Amniotic stem cell (primary cell): ENCODE measurements at places on chromosomes 7 and 10.

- DNase-seq: no peak
These were observed 44.5 kb downstream of the STARD3NL start for GRCh38 chr7:38222481-38223096.

- DNase-seq: no peak
These were observed 10.2 kb downstream of the KLF14 start for GRCh38 chr7:130723784-130724183.

DNA sequence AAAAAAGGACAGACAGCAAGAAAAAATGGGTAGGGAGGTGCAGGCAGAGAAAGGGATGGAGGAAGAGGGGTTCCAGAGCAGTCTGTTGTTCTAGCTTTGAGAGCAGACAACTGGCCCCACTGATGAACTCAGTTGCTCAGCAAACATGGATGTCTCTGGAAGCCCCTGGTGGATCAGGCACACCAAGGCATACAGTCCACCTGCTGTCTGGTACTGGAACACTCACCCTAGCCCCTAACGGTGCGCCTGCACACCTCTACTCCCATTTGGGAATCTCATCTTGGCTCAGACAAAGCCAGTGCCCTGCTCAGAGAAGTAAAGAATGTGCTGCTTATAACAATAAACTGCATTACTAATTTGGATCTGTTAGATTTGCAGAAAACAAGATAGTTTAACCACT lies 7.7 kb downstream of the MACROH2A2 start:
- DNase-seq: no peak

DNA sequence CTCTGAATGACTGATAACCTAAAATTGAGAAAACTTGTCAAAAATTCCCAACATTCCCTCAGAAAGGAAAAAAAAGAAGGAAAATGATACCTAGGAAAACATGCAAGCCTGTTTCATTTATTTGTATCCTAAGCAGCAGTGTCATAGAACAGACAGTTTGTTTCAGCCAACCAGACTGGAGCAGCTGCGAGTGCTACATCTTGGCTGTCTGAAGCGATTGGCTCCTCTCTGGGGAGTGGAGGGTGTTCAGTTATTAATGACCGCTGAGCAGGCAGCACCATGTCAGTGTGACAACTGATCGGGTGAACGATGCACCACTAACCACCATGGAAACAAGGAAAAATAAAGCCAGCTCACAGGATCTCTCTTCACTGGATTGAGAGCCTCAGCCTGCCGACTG lies at the start of gene LRRN3:
Gene LRRN3, plus strand, starts transcription at position 282 of the 400 bp plus-strand sequence. CDS start 31,646 bp downstream, outside the sequence.
- DNase-seq: peak; percentile 68

GRCh38 chr7:149865437-149865836 lies 8.3 kb upstream of the ATP6V0E2 start:
- DNase-seq: no peak

DNA sequence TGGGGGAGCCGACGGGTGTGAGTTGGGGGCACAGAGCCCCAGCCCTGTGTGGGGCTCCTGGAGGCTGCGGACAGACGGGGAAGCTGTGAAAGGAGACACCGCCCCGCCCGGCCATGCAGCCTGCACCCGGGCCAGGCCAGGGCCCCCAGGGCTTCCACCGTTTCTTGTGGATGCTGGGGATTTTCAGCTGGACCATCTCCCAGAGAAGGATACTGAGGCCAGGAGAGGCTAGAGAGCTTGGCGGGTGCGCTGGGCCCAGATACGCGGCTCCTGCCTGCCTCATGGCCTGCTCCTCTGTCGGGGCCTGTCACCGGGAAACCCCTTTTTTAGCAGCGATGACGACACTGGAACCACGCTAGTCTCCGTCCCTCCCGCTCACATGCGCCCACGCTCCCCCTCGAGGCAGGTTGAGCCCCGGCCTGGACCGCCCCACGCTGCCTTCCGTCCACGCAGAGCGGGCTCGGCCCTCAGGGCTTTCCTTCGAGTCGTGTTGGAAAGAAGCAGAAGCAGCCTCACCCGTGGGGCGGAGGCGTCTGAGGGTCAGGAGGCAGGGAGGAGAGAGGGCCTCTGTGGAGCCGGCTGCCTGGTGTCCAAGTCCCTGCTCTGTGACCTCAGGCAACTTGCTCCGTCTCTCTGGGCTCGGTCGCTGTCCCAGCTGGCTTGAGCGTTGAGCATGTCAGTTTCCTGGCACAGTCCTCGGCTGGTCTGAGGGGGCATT lies 11.7 kb downstream of the TMEM184A start:
- no peak for DNase-seq

- DNase-seq: no peak
These were observed 111.3 kb downstream of the HECTD2 start for GRCh38 chr10:91521439-91521838.

DNA sequence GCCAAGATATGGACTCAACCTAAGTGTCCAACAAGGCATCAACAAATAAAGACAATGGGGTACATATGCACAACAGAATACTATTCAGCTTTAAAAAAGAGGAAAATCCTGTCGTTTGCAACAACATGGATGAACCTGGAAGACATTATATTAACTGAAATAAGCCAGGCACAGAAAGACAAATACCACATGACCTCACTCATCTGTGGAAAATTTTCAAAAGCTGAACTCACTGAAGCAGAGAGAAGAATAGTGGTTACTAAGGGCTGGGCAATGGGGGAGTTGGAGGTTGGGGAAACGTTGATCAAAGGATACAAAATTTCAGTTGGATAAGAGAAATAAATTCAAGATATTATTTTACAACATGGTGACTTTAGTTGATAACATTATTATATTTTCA lies 221.4 kb upstream of the PITRM1 start:
- no peak for DNase-seq

DNA sequence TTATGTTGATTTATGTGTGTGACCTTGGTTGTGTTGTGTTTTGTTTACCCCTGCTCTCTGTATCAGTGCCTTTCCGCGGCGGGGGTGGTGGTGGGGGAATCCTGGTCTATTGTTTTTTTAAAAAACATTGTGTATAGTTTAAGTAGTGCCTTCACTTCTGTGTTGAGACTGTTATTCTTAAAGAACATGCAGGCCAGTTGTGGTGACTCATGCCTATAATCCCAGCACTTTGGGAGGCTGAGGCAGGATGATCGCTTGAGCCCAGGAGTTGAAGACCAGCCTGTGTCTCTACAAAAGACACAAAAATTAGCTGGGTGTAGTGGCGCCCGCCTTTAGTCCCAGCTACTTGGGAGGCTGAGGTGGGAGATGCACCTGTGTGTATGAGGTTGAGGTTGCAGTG lies 429.0 kb upstream of the LRGUK start:
- no peak for DNase-seq

DNA sequence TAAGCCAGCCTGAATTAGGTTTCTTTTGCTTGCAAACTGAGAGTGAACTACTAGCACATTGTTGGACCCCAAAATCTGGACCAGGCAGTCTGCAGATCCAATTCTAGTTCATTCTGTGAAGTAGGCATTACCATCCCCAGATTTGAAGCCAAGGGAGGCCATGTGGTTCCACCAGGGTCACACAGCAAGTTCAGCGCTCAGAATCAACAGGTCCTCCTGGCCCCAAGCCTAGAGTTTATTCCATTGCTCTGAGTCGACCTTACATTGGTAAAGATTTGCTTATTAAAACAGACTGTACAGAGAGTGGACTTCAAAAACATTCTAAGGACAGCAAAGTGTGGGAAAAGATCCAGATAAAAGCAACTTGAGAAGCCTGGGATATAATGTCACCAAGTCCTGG lies 50.9 kb downstream of the AFAP1L2 start:
- DNase-seq: no peak

DNA sequence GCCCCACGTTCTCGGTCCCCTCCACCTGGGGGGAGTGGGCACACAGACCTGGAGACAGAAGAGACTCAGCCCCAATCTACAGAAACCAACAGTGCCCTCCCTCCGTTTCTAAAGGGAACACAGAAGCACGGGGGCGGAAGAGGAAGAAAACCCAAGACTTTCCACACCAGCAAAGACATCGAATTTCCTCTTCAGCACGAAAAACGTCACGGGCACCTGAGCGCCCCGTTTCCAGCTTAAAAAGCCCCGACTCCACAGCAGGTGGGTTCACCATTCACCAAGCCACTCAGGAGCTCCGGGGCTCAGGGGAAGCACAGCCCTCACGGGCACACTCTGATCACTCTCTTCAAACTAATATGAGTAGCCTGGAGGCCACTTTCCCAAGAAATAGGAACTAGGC lies 19.6 kb downstream of the NUDT1 start:
- DNase-seq: no peak

DNA sequence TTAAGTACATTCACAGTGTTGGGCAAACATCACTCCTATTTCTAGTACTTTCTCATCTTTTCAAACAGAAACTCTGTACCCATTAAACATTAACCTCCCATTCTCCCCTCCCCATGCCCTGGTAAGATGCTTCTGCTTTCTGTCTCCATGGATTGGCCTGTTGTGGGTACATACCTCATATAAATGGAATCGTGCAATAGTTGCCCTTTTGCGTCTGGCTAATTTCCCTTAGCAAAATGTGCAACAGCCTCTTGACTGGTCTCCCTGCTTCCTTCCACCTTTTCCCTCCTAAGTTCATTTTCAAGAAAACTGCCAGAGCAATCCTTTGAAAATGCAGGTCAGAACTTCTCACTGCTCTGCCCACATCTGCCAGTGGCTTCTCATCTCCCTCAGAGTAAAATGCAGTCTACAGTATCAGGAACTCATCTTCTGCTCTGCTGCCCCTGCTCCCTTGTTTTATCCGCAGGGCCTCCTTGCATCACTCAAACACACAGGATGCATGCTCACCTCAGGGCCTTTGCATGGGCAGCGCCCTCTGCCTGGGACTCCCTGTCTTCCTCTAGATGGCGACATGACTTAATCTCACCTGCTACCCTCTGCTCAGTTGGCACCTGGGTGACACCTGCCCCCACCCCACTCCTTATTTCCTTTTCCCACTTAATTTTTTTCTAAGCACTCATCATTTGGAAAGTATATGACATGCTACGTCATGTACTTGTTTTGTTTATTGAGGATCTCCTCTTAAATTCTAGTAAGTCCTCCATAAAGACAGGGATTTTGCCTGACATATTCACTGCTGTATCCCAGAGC lies 44.3 kb upstream of the ECHDC3 start:
- no peak for DNase-seq

DNA sequence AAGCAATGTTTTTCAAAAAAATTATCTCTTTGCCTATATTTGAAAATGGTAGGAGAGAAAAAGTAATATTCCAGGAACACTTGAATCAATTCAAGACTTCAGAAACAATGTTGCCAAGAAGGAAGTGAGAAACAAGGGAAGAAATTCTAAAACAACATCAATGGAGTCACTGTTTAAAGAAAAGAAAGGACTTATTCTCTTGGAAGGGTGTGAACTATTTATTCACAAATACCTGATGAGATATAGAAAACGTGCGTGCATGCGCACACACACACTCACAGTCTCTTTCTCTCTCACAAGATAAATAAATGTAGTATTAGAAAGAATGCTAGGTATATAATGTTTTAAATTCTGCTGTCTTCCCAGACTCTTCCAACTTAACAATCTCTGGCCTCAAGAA lies 117.2 kb upstream of the FAM133B start:
- no peak for DNase-seq

DNA sequence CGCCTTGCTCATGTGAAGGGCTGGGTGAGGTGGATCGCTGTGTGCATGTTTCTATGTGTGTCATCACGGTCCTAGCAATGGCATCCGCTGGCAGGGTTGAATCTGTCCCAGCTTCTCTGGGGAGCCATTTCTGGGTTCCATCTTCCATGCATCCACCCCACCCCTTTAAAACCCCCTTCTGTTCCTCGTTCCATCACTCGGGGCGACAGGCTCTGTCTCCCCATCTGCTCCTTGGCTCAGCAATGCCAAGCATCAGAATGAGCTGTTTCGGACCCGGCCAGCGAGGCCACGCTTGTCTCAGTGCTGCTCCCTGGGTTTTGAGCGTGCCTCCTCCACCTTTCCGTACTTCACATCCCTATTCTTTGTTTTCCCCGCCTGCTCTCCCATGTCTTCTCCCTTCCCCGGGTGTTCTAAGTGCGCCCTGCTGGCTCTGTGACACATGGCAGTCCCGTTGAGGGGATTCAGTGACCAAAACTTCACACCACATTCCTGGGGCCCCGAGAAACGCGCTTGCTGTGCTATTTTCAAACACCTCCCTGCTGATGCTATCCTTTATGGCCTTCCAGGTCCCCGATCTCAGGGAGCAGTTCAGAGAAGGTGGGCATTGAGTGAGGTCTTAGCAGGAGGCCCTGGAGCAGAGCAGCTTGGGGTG lies 554.1 kb upstream of the FOXK1 start:
- DNase-seq: no peak

DNA sequence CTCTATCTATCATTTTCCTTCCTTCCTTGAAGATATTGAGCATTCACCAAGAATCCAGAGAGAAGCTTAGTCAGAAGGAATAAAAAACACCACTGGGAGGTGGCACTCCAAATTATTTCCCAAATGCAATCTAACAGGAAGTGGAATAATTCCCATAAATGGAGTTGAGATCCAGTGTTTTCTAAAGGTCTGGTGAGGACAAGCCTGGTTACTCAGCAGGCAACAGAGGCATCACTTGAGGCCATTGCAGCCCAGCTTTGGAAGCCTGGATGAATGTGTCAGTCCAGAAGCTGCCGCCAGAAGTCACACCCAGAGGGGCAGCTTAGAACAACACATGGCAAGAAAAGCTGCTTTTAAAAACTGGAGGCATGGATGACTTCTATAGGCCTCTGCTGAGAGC lies 288.9 kb upstream of the KLF6 start:
- DNase-seq: peak; percentile 50

GRCh38 chr7:147771344-147771743 lies 819.2 kb upstream of the C7orf33 start:
- DNase-seq: no peak

DNA sequence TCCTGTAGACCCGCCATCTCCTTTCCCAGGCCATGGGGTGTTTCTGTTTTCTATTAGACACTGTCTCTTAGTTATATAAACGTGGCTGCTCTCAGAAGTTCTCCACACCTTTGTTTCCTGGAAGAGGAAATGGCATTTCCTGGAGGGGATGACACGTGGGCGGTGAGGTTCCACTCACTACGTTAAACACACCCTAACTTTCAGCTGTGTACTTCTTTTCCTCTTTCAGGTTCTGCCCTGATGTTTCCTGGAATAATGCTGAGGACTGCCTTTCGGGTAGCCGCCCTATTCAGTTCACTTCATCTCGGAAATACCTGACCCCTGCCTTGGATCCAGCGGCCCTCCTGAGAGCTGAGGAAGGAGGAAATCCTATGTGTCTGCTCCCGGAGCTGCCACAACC lies 3.4 kb upstream of the PRKCQ start:
- no peak for DNase-seq

DNA sequence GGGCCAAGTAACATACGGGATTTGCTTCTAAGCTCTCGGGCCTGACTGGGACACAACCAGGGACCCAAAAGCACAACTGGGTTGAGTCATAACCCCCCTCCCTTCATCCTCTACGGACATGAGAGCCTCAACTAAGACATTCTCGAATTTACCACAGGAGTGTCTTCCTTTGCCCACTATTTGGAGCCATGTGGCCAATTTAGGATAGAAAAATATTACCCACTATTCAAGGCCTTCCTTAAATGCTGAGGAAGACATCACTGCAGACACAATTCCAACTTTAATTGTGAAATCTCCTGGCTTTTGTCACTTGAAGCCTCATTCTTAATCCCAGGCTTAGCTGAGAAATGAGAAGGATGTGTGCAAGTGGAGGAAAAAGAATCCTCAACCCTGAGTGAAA lies 11.8 kb downstream of the CTBP2 start:
- no peak for DNase-seq

- no peak for DNase-seq
These were observed 19.8 kb upstream of the FAM133B start for GRCh38 chr7:92609921-92610518.

- no peak for DNase-seq
These were observed 191.0 kb downstream of the CAMK1D start for GRCh38 chr10:12540341-12540781.

GRCh38 chr7:13159003-13159402 lies 471.6 kb downstream of the ARL4A start:
- no peak for DNase-seq
